ENCODE measurements at places on chromosomes 1 and 21.

- DNase-seq: no peak
Observed at GRCh38 chr1:204296431-204296988, 63.2 kb downstream of the PLEKHA6 start.

GRCh38 chr1:117178756-117179155, 32.0 kb downstream of the VTCN1 start:
- no peak for DNase-seq

DNA sequence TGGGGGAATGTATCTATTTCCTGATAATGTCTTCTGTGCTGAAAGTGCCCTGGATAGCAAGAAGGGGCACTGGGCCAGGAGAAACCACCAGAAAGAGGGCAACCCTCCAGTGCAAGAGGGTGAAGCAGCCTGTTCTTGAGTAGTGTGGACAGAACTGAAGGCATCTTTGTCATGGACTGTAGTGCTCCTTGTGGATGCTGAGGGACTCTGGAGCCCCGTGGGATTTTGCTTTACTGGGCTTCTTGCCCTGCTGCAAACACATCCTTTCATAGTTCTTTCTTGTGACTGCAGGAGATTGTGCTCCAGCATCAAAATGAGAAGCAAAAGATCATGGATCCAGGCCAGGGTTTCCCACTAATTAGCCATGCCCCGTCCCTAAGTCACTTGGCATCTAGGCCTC, 300.6 kb downstream of the ZNF326 start:
- DNase-seq: no peak

GRCh38 chr1:247459507-247459906, 1.6 kb upstream of the OR2B11 start:
- DNase-seq: no peak

GRCh38 chr1:172041742-172042141, 200.4 kb downstream of the DNM3 start:
- DNase-seq: no peak

DNA sequence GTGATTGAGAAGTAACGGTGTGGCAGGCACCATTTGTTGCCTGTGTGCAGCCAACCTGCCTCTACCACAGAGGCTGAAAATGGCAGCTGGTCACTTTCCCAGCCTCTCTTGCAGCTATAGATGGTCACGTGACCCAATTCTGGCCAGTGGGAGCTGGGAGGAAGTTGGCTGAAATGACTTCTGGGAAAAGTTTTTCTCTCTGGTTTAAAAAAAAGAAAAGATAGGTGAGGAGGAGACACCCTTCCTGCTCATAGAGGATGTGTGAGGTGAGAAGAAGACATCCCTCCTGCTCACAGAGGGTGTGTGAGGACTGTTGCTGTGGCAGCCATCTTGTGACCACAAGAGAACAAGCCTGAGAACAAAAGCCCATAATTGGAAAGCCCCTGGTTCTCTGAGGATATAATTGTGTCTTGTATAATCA, 122.8 kb downstream of the SYF2 start:
- no peak for DNase-seq

DNA sequence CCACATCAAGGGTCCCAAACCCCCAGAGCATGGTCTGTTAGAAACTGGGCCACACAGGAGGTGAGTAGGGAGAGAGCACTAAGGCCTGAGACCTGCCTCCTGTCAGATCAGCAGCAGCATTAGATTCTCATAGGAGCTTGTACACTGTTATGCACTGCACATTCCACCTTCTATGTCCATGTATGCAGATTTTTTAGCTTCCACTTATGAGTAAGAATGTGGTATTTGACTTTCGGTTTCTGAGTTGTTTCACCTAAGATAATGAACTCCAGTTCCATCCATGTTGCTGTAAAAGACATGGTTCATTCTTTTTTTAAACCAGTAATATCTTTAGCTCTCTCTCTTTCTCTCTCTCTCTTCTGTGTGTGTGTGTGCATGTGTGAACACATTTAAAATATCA, 663 bp upstream of the GBP6 start:
- DNase-seq: peak; percentile 21

GRCh38 chr1:246597340-246597739, 31.1 kb downstream of the CNST start:
- no peak for DNase-seq

- no peak for DNase-seq
Observed at GRCh38 chr1:229094476-229095311, 176.2 kb upstream of the RAB4A start.

GRCh38 chr1:115924770-115925169, 51.5 kb upstream of the SLC22A15 start:
- DNase-seq: no peak

DNA sequence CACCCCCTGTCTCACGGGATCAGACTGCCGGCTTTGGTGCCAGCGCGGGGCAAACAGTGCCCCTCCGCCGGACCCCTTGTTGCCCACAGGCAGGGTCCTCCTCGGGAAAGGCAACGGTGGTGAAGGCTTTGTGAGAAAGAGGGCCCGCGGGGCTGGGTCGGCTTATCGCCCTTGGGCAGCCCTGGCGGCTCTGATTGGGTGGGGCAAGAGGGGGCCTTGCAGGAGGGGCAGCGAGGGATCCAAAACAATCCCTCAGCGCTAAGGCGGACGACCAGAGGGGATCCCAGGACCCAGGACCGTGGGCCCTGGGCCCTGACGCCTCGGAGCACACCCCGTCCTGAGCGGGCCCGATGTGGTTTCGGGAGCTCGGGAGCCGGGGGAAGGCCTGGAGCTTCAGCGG, 3.9 kb upstream of the ZNF678 start:
- DNase-seq: no peak

DNA sequence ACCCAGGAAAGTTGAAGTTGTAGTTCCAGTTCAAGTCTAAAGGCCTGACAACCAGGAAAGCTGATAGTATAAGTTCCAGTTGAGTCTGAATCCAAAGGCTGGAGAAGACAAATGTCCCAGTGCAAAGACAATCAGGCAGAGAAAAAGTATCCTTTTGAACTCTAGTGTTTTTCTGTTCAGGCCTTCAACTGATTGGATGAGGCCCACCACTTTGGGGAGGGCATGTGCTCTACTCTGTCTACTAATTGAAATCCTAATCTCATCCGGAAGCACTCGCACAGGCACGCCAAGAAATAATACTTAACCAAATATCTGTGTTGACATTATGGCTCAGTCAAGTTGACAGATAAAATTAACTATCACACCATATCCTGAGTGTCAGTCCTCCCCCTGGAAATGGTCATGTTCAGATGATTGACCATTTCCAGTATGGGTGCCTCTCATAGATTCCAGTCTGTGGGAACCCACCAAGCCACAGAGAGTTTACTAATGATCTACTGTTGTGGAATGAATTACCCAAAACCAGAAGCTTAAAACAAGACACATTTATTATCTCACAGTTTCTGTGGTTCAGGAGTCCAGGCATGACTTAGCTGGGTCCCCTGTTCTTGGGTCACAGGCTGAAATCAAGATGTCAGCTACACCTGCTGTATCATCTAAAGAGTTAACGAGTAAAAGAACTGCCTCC, 296.3 kb upstream of the ZP4 start:
- no peak for DNase-seq

- DNase-seq: no peak
Observed at GRCh38 chr1:100051893-100052292, 80.8 kb downstream of the SASS6 start.

Data from GM13976 (cell line).